Naive thymus-derived CD4-positive, alpha-beta T cell (primary cell): ENCODE measurements at places on chromosomes 3 and 15. TPM values are rescaled to one million over a fixed set of nuclear protein-coding genes. Genes with fewer than 3 reads are reported as not detected.

GRCh38 chr3:49831341-49831740 lies 17.6 kb upstream of the UBA7 start:
- DNase-seq: no peak

DNA sequence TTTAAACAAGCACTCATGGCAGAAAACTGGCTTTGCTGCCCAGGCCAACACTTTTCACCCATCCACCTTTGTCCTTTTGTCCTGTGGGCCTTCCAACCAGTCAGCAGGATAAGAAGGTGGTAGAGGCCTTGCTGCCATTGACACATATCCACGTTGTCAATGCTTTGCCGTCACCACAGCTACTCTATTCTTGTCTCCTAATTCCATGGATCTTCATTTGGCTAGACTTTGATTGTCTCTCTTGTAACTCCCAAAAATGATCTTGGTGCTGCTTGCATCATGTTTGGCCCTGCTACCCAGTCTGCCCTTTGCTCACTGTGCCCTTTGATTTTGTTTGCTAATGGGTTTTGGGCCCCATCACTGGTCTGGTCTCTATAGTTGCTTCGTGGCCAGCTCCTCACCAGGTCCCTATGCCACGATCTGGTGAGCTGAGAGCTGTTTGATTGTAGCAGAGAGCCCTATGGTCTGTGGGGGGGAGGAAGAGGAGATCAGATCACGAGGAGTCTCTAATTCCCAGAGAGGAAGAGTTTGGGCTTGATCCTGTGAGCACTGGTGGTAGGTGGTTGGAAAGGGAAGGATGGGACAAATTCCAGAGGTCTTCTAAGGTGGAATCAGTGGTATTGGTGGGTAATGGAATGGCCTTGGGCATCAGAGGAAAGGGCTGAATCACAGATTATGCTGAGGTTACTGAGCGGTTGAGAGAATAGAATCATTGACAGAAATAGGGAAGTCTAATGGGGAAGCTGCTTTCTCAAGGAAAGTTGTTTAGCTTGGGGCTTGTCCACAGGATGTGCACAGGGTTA lies 40.3 kb downstream of the ABHD2 start:
- no peak for DNase-seq

- no peak for DNase-seq
Observed at GRCh38 chr3:172208586-172209332, 169.4 kb downstream of the FNDC3B start.

- DNase-seq: no peak
Observed at GRCh38 chr3:160374925-160375324, 24.1 kb downstream of the IFT80 start.

GRCh38 chr15:41207687-41208448 lies 22.7 kb downstream of the EXD1 start:
- DNase-seq: no peak

- DNase-seq: no peak
Observed at GRCh38 chr15:78650022-78650421, 9.0 kb upstream of the CHRNB4 start.

DNA sequence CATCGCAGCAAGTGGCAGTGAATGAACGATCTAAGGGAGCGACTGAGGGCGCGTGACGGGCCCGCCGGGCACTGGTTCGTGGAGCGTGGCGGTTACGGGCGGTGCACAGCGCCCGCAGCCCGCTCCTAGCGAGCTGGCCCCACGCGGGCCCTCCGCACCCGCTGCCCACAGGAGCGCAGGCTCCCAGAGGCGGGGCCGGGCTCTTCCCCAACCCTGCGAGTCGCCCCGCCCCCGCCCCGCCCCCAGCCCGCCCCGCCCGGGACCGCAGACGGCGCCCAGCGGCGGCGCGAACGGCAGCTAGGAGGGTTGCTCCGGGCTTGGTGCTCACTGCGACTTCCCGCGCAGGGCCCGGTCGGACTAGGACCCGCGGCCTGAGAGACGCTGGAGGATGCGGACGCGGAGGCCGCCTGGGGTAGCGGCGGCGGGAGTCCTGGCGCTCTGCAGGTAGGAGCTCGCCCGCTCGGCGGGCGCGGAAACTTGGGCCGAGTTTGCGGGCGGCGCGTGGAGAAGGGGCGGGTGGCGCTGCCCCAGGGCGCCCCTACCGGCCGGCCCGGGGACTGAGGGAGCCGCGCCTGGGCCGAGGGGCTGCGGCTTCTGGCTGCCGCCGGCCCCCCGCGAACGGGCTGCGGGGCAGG lies at the start of gene C15orf39:
TSS of gene C15orf39 (plus strand) at position 267 of the 635 bp plus-strand sequence. CDS start 4,167 bp downstream, outside the sequence.
- peak; percentile 86 for DNase-seq

DNA sequence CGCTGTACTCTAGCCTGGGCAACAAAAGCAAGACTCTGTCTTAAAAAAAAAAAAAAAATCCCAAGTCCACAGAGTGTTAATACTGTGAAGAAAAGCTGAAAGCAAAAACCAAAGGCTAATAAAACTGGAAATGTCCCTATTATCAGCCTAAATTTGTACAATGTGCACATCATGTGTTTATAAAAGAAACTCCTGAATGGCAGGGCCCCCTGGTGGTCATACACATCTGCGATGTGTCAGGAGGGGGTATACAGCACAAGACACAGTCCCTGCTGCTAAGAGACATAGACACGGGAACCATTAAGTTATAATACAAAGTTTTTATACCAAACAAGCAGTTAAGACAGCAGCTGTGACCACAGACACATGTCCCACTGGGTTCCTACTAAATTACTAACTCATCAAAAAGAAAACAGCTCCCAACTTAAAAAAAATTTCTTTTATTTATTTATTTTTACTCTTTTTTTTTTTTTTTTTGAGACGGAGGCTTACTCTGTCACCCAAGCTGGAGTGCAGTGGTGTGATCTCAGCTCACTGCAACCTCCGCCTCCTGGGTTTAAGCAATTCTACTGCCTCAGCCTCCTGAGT lies 31.0 kb downstream of the IDH2 start:
- DNase-seq: peak; percentile 74

VPS13C gene
- total RNA-seq: 101 and 104 TPM in 2 replicates

ZIC1 gene
- total RNA-seq: not detected
